ENCODE measurements at places on chromosomes 3 and 15.
A peak's percentile ranks its signal among the peaks of the same experiment; 100 is the strongest.

DNA sequence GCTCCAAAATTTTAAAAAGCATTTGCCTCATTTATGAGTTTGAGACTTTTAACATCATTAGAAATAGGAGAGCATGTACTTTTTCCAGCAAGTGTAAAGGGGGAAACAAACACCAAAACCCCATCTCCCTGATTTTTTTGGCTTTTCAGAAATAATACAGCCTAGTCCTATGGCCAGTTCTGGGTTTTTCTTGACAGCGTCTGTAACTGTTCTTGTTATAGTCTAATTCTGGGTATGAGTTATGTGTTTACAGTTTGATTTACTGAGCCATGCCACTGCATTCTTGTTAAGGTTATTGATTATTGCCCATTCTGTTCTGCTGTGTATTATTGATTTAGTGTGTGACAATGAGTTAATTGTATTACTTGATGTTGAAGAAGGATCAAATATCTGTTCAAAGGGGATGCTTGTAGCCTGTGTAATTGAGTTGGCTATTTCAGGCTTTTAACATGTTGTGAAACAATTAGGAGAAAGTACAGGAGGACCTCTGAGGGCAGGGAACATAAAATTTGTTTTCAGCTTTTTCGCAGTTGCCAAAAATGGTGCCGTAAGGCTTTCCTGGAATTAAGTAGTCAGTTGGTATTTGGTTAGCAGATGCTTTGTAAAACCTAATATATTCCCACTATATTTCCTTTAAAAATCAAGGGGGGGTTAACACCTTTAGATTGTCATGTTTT, 46.1 kb downstream of the MBNL1 start:
- no peak for DNase-seq

- DNase-seq, result peak; percentile 30
These were observed 422.4 kb upstream of the ATP11B start for GRCh38 chr3:182370949-182371348.

- peak; percentile 4 for DNase-seq
These were observed 42.6 kb upstream of the ACKR4 start for GRCh38 chr3:132554437-132554836.

GRCh38 chr3:25452192-25452591, 24.1 kb downstream of the RARB start:
- DNase-seq, result no peak

DNA sequence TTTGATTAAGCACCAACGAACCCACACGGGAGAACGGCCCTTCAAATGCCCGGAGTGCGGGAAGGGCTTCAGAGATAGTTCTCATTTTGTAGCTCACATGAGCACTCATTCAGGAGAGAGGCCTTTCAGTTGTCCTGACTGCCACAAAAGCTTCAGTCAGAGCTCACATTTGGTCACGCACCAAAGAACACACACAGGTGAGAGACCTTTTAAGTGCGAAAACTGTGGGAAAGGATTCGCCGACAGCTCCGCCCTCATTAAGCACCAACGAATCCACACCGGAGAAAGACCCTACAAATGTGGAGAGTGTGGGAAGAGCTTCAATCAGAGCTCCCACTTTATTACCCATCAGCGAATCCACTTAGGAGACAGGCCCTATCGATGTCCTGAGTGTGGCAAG, 8.7 kb downstream of the ZNF774 start:
- DNase-seq, result no peak

DNA sequence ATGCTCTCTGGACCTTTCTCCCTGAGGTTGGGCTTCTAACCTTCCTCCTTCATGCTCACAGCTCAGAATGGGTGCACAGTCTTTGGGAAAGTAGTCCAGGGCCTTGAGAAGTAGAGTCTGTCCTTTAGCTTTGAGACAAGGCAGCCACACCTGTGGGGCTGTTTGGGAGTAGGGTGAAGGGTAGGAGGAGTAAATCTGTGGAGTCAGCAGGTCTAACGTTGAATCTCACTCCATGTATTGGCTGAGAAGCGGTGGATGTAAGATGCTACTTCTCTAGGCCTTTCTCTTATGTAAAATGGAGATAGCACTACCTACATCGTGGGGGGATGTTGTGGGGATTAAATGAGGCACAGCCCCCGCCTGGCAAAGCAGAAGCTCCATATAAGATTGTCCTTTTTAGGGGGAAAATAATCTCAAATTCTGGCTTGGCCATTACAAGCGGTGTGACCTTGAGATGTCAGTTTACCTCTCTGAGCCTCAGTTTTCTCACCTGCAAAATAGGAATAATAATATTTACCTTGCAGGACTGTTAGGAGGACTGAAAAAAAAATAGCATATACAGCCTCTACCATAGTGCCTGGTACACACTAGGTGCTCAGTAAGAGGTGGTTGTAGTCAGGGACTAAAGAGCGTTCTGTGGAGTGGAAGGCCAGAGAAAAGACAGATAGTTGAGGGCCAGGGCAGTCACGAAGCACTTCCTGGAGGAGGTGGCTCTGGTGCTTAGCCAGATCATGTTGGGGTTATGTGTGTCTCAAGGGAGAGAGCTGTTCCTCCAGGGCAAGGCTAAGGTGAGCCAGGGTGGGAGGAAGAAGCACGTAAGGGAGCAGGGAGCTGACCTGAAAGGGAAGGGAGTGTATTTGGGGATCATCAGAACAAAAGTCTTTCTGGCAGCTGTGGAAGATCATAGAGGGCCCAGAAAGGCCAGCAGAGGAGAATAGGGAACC, 82.8 kb upstream of the MRPS22 start:
- DNase-seq, result no peak

- no peak for DNase-seq
These were observed 12.4 kb upstream of the MELTF start for GRCh38 chr3:197041875-197042488.

- DNase-seq, result no peak
These were observed 16.3 kb downstream of the CCDC13 start for GRCh38 chr3:42756681-42757213.

GRCh38 chr3:47581422-47581821, 2.8 kb upstream of the CSPG5 start:
- DNase-seq, result no peak
